NCI-H226 (cell line): ENCODE measurements at places on chromosomes 13 and 19.

DNA sequence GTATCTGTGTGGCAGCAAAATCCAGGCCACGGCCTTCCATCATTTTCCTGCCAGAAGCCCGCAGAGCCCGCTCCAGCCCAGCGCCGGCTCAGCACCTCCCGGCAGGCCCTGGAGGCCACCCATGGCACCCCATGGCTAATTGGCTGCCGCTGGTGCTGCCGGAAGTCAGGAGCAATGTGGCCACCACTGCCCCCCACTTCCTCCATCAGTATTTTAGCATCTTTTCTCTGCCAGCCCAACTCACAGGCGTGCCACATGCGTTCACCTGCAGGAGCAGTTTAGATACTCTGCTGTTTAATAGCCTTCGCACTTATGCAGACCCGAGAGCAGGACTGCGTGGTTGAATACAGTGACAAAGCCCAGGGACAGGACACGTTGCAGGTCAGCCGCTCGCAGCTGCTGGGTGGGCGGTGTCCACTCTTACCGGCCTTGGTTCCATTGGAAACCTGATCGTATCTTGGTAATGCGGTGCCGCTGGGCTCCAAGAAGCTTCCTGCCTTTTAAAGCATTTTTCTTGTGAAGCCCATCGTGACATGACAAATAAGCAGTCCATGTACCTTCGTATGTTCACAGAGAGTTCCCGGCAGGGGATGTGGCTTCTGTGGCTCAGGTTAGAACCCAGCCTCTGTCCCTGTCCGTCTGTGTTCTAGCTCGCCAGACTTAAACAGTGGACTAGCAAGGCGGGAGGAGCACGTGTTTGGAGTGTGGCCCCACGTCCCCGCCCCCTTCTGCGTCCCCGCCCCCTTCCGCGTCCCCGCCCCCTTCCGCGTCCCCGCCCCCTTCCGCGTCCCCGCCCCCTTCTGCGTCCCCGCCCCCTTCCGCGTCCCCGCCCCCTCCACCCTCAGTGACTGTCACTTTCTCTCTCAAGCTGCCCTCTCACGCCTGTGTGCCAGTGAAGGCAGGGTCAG is 162.0 kb upstream of the SOX1 start:
- no peak for DNase-seq

GRCh38 chr13:40923867-40924266 is 95.2 kb downstream of the ELF1 start:
- DNase-seq, result no peak

GRCh38 chr19:1292419-1293151 is 6.9 kb downstream of the EFNA2 start:
- no peak for DNase-seq

- no peak for DNase-seq
These were observed 6.9 kb downstream of the PNKP start for GRCh38 chr19:49860336-49861102.

- DNase-seq, result no peak
These were observed 476.8 kb downstream of the COG6 start for GRCh38 chr13:40132249-40132648.

- no peak for DNase-seq
These were observed 63.4 kb upstream of the MED4 start for GRCh38 chr13:48158290-48158689.

GRCh38 chr19:367561-367960 is 23.0 kb upstream of the MIER2 start:
- no peak for DNase-seq

GRCh38 chr13:93976528-93976927 is 503.0 kb downstream of the DCT start:
- no peak for DNase-seq

DNA sequence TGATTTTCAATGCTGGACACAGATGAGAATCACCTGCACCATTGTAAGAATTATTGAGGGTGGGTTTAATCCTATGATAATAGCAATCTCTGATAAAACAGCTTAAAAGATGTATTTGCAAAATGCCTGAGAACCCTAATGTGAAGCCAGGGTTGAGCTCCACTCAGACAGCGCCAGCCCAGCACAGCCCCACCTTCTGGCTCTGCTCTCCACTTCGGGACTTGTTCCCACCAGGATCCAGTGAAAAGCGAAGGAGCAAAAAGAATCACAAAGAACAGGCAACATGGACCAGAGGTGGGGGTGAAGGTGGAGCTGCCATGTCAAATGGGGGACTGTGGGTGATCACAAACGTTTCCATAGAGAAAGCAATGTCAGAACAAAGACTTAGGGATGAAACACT is 18.6 kb upstream of the ZNF816 start:
- no peak for DNase-seq

GRCh38 chr13:112643759-112644459 is 45.9 kb upstream of the ATP11A start:
- DNase-seq, result no peak

DNA sequence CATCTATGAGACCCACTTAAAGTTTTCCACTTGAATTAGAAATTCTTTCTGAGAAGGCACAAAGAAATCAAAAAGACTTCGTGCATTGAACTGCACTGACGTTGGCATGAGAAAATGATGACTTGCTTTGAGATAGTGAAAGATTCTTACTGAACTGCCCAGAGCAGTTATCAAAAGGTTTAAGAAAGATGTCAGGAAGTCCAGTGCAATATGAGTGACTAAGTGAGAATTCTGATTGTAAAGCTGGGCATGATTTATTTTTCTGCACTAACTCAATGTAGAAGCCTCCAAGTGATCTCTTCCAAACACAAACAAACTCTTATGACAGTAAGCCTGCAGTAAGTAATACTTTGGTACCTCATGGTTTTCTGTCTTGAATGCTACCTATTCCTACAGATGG is 52.1 kb downstream of the SERTM1 start:
- DNase-seq, result peak; percentile 24

DNA sequence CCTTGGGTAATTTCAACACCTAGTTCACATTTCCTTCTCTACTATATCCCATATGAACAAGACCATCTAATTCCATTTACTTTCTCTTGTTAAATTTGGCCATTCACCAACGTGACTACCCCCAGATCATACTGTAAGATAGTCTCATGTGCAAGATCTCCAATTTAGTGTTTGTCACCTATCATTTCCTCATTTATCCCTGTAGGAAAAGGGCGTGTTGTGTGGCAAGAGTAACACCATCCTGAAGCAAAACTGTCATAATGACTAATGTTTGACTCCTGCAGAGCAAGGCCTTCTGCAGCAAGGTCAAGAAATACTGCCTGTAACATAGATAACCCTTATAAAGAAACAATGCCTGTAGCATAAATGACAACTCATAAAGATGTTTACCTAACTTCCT is 51.3 kb downstream of the SUCLA2 start:
- DNase-seq, result no peak

- DNase-seq, result no peak
These were observed 26.1 kb upstream of the TIMM44 start for GRCh38 chr19:7969555-7969939.

DNA sequence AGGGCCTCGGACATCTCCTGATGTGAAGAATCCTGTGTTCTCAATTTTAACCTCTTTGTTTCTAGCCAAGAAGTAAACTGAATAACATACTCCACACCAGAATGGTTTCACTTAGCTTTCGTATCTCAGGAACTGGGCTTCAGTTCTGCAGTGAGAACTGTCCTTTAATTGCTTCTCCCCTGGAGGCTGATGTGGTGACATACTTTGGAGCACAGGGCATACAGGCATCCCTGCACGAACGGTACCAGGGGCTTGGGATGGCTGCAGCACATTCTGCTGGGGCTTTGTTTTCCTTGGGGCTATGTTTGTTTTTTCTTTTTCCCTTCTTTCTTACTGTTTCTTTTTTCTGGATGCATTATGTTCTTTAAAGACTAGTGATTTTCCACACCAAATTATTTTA is 230.5 kb downstream of the TM9SF2 start:
- DNase-seq, result no peak

GRCh38 chr19:4891066-4891465 is 11.6 kb downstream of the ARRDC5 start:
- no peak for DNase-seq

DNA sequence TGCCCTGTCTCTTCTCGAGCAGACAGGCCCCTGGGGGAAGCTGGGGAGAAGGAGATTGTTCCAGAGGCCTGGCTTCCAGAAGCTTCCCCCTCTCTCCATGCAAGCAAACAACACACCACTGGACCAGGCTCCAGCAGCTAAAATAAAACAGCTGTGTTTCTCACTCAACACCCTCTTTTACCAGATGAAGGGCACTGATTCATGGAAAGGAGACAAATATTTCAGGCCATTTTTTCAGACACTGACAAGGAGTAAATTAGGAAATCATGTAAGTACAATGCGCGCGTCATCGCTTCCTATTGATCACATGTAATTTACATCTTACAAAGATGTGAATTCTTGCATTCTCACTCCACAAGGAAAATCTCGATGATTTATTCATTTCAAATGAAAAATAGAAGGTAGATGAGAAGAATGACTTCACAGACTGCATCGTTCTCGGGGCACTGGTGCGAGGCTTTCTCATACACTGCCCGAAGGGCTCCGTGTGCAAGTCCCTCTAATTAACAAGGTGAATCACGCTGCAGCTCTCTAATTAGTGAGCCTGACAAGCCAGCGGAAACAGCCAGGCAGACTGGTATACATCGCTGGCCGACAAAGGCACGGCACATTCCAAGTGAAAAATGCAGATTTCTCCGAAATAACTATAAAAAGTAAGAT is 153.6 kb downstream of the KCTD15 start:
- DNase-seq, result no peak

DNA sequence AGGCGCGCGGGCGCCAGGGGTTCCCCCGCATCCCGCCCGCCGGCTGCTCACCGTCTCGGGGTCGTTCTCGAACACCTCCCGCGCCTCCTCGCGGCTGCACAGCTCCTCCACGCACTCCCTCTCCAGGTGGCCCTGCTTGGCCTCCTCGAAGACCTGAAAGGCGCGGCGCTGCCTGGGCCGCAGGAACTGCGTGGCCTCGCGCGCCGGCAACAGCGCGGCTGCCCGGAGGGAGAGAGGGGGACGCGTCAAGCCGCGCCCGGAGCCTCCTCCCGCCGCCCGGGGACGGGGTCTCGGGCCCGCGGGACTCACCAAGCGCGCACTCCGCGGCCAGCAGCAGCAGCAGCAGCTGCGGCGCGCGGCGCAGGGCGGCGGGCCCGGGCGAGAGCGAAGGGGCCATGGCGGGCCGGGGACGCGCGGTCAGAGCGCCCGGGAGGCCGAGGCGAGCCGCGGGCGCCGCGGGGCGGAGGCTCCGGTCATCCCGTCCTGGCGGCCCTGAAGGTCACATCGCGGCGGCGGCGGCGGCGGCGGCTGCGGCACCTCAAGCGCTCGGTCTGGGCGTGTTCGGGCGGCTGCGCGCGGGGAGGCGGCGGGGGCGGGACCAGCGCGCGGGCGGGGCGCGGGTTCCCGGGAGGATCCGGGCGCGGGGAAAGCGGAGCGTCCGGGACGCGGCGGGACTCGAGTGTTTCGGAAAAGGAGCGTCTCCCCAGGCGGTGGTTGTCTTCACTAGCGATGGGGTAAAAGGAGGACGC is at the start of gene GAS6:
TSS of gene GAS6 (minus strand) at position 553 of the 749 bp plus-strand sequence. CDS start at position 397, 156 bp downstream.
- peak; percentile 52 for DNase-seq

DNA sequence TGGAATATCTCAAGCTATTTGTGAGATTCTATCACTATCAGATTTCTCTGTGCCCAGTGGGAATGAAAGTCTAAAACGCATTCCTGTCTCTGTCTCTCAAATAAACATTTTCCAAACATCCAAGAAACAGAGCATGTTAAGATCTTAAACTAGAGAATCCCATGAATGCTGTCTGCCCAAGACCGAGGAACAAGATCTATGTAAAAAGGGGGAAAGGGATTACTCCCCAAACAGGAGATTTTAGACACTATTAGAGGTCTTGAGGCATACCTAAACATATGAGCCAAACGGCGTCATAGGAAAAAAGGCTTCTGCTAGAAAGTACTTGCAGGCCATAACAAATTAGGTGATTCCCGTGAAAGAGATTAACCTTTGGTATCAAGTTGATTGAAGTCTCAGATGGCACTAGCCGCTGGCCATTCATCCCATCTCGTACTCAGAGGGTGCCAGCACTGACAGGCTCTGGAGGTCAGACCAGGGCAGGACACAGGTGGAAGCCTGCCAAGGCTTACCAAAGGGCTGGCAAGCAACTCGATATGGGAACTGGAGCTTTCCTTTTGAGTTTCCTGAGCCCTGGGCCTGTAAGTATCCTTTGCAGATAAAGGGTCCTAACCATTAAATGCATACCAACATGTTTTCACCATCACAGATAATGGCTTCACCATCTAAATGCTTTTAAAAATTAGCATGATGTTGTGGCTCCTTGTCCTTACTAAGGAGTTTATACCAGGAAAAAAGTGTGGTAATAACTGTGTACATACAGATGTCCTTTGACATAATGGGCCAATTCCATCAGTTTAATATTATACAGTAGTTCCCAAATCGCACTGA is 225.2 kb downstream of the FOXO1 start:
- DNase-seq, result peak; percentile 63

DNA sequence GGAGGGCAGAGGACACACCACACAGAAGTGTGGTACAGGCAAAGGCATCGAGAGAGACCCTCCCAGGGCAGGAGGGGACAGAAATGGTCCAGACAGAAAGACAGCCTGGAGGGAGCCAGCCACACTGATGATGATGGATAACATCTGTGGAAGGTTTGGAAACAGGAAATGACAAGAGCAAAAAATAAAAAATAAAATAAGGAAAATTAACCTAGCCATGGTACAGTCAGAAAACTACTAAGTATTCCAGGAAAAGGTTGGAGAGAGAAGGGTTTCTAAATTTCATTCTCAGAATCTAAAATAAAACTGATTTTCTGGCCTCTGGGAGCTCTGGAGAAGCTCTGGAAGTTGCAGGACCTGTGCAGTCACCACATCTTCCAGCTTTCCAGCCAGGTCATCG is 115.2 kb upstream of the VSTM2B start:
- no peak for DNase-seq

GRCh38 chr13:89920461-89920860 is 1427.0 kb upstream of the MIR17HG start:
- no peak for DNase-seq

DNA sequence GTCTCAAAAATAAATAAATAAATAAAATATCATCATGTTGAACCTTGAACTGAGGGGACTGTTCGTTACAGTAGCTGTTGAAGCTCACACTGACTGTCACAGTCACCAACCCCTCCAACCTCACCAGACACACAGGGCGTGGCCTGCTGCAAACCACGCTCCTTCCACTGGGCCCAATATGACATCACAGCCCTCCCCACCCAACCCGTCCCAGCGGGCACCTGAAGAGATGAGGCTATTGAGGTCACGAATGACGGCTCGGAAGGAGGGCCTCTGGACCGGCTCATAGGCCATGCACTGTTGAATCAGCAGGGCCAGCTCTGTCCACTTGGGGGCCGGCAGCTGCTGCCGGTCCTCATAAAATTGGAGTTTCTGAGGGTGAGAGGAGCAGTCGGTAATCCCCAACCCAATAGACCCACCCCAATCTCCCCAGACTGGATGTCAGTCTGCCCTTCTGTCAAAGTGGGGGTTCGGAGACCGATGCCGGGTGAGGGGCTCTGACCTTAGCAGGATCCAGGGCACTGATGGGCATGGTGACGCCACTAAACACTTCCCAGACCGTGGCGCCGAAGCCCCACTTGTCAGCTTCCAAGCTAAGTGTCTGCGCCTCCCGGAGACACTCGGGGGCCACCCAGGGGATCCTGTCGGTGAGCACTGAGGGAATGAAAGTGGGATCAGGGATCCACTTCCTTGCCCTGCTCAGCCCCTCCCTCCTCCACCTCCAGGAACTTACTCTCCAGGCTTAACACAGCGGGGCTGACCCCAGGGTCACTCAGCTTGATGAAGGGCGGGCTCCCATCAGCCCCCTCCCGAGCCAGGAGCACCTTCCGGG is 13.2 kb downstream of the JAK3 start:
- no peak for DNase-seq
